ENCODE measurements at places on chromosomes 1 and 21.

- no peak for DNase-seq
Observed at GRCh38 chr1:8202182-8202905, 115.6 kb upstream of the SLC45A1 start.

- DNase-seq, result no peak
Observed at GRCh38 chr1:159163614-159164228, 7.7 kb upstream of the CADM3 start.

GRCh38 chr1:9356021-9356420 lies 63.3 kb downstream of the SPSB1 start:
- no peak for DNase-seq

GRCh38 chr1:63866084-63866483 lies 92.3 kb downstream of the ROR1 start:
- no peak for DNase-seq

DNA sequence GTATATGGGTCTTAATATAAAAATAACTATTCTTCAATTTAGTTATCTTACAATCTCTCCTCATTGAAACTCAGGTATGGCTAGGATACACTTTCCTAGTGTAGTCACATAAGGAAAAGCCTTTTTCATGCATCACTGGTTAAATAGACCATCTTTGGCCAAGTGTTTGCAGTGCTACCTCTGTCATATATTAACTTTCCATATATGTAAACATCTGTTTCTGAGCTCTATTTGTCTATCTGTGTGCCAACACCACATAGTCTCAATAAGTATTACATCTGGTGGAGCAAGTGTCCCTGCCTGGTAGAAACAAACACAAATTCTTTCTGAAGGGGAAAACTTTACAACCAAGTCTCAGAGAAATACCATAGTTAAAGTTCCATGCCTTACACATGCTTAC lies 134.6 kb downstream of the TSEN15 start:
- no peak for DNase-seq
